DND-41 (cell line): ENCODE measurements at places on chromosomes 4 and X.

DNA sequence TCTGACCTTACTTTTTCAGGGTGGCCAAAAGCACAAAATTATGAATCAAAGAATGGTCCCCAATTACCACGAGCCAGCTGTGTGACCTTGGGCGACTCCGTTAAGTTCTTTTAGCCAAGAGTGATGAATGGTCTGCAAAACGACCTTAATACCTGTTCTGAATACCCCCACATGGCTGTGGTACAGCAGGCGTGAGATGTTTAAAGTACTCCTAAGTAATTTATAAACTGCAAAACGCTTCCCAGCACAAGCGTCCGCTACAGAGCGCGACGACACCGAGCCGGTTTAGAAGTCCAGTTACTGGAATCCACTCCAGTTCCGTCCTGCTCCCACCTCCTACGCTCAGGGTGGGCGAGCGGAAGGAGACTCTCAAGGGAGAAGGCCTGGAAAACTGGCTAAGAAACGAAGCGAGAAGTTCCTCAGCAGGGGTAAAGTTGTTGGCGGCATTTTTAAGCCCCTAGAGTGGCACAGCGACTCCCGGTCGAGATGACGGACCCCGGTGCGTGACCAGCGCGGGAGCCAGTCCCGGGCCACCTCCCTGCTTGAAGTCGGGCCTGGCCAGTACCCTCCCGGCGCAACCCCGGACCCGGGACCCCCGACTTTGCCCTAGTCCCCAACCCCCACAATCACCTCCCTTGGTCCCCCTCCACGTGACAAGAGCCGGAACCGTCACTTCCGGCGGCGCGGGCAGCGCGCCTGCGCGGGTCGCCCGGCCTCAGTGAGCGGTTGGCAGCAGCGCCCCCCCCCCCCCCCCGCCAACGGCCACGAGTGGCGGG lies 659 bp upstream of the BMP2K start:
- H3K4me3 ChIP-seq: peak overlapping the region; percentile 79
- H3K27ac ChIP-seq: peak overlapping the region; percentile 91
- H3K27me3 ChIP-seq: no peaks in the 10 kb centered on the region
- DNase-seq: peak; percentile 89
- H3K4me1 ChIP-seq: peaks cover 35% of the 10 kb centered on the region
- H3K36me3 ChIP-seq: no peaks in the 10 kb centered on the region

DNA sequence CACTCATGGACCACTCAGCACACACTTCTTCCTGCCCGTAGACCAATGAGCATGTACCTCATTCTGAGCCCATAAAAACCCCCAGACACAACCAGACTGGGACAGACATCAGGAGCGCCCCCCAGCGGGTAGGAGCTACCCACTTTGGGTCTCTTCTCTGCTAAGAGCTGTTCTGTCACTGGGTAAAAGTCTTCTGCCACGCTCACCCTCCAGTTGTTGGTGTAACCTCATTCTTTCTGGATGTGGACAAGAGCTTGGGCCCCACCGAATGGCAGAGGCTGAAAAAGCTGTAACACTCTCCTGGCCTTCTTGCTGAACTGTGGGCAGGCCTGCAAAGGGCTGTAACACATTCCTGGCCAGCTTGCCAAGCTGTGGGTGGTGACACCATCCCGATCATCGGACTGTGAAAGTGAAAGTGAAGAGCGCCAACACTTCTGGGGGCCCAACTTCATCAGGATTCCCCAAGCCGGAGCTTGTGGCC lies 137.6 kb downstream of the TECRL start:
- H3K4me3 ChIP-seq: no peak overlapping the region
- H3K4me1 ChIP-seq: no peaks in the 10 kb centered on the region
- no peaks in the 10 kb centered on the region for H3K27me3 ChIP-seq

GRCh38 chr4:139711461-139711860 lies 45.8 kb downstream of the MGST2 start:
- H3K4me3 ChIP-seq: no peak overlapping the region
- H3K4me1 ChIP-seq: no peaks in the 10 kb centered on the region
- H3K27ac ChIP-seq: no peak overlapping the region

GRCh38 chr4:177408023-177408422 lies 34.2 kb downstream of the AGA start:
- no peaks in the 10 kb centered on the region for H3K27me3 ChIP-seq
- DNase-seq: no peak
- H3K4me1 ChIP-seq: no peaks in the 10 kb centered on the region
- no peaks in the 10 kb centered on the region for H3K36me3 ChIP-seq
- H3K27ac ChIP-seq: no peak overlapping the region

DNA sequence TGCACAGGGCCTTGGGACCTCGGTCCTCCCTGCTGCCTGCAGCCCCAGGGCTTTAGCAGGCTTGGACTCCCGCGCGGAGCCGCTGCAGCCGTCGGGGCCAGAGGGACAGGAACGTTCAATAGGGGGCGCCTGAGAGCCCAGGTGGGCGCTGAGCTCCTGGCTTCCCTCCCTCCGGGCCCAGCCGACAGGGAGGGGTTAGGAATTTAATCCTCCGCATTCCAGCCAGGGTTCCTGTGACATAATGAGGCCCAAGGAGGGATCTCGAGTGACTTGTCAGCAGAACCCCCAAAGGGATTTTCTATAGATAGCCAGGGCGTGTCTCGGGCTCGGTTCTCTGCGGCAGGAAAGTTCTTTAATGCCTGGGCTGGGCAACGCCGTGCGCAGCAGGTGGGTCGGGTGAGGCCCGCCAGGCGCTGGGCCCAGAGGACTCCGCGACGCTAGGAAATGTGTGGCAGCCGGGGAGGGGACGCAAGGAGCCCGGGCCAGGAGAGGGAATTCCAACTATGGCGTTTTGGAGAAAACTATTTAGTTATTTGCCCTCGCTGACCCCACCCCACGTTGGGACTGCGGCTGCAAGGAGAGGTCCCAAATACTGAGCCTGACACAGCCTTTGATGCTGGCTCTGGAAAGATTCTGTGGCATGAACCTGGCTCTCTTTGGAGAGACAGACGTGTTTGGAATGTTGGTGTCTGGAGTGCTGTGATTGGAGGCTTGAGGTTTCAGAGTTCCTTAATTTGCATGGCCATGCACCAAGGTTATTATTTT lies 285.2 kb upstream of the GATB start:
- no peaks in the 10 kb centered on the region for H3K27me3 ChIP-seq
- H3K27ac ChIP-seq: no peak overlapping the region
- DNase-seq: no peak
- 0 out of 2 replicates have a peak, but pooled peaks cover 4% of the 10 kb centered on the region for H3K4me1 ChIP-seq

DNA sequence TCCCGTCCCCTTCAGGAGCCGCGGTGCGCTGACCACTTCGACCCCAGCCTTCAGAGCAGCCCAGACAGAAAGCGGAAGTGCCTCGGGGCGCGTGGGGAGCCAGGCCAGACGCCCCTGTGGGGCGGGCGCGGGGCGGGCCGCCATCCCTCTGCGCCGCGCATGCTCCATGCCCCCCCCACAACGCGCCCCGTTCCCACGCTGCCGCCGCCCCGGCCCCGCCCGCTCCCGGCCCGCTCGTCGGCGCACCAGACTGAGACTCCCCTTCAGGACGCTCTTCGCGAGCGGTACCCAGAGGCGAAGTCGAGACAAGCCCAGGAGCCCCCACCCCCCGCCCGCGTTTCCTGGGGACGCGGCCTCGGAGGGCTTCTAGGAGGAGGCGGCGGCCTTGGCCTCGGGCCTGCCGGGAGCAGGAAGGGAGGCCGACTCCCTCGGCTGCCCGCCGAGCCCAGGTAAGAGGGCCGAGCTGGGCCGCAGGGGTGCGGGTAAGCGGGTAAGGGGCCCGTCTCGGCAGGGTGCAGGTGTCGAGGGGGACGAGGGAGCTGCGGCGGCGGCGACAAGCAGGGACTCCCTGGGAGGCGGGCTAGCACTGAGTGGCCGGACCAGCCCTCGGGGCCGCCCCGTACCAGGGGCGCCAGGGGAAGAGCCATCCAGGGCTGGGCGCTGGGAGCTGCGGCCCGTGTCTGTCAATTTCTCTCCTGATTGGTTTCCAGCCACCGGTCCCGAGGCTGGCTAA lies at the start of gene ZFP92:
Gene ZFP92 (plus strand): TSS at position 218 of the 733 bp plus-strand sequence. CDS start 6,851 bp downstream, outside the sequence.
- no peak for DNase-seq
- H3K36me3 ChIP-seq: no peaks in the 10 kb centered on the region
- H3K4me3 ChIP-seq: no peak within 1 kb of the TSS
- H3K27ac ChIP-seq: no peak within 1 kb of the TSS
- H3K4me1 ChIP-seq: no peaks in the 10 kb centered on the region

DNA sequence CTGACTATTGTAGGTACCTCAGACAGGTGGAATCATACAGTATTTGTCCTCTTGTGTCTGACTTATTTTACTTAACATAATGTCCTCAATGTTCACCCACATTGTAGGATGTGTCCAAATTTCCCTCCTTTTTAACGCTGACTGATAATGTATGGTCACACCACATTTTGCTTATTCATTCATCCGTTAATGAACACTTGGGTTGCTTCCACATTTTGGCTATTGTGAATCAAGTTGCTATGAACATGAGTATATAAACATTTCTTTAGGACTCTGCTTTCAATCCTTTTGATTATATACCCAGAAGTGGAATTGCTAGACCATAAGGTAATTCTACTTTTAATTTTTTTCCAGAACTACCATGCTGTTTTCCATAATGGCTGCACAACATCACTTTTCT lies 87.0 kb upstream of the NDP start:
- H3K27me3 ChIP-seq: no peaks in the 10 kb centered on the region
- no peak for DNase-seq
- H3K27ac ChIP-seq: no peak overlapping the region
- no peaks in the 10 kb centered on the region for H3K36me3 ChIP-seq

DNA sequence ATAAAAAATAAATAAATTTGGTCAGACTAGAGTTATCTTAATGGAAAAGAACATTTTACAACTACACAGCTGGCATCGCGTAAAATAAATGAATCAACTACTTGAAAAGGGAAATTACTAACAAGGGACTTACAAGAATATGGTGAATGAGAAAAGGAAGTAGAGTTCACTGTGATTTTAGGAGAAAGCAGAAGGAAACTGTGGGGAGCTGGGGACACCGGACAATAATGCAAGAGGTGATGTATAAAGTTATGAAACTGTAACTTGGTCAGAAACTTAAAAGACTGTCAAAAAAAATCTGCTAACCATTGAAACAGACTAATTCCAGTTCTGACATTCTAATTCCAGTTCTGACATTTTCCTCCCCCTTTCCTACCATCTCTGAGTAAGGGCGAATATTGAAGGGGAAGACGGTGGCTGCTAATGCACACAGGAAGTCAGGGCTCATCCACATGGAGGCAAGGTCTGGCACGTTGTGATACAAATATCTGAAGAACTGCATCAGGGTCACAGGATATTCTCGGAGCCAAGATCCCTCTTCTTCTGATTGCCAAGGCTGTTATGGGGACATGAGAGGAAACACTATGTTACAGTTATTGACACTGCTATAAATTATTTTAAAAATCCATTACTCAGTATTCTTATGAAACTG lies 170.5 kb downstream of the CDS1 start:
- no peak overlapping the region for H3K27ac ChIP-seq
- H3K4me1 ChIP-seq: no peaks in the 10 kb centered on the region
- H3K27me3 ChIP-seq: no peaks in the 10 kb centered on the region
- no peak for DNase-seq
- no peak overlapping the region for H3K4me3 ChIP-seq

GRCh38 chrX:138771047-138771446 lies 59.5 kb upstream of the FGF13 start:
- H3K36me3 ChIP-seq: no peaks in the 10 kb centered on the region
- no peak overlapping the region for H3K27ac ChIP-seq
- H3K4me1 ChIP-seq: no peaks in the 10 kb centered on the region
- no peak for DNase-seq

GRCh38 chrX:130840345-130840744 lies 62.7 kb downstream of the ENOX2 start:
- no peak for DNase-seq
- no peaks in the 10 kb centered on the region for H3K4me1 ChIP-seq
- H3K36me3 ChIP-seq: no peaks in the 10 kb centered on the region

DNA sequence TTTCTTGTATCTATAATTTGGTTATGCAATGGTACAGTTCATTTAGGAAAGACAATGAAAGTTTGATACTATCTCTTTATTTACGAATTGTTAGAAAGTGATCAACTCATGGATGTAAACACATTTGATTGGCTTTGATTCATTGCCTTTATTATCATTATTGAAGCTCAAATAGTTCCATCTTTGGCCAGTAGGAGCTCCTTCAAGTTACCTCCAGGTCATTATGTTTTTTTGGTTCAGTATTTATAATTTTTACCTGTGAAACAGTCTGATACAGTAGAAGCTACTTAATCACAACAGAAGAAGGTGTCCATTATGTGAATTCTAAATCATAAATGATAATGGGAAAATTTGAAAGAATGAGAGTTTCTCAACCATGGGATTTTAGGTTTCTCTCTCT lies 12.4 kb downstream of the NPY5R start:
- no peak overlapping the region for H3K4me3 ChIP-seq
- H3K27me3 ChIP-seq: no peaks in the 10 kb centered on the region
- no peaks in the 10 kb centered on the region for H3K36me3 ChIP-seq

DNA sequence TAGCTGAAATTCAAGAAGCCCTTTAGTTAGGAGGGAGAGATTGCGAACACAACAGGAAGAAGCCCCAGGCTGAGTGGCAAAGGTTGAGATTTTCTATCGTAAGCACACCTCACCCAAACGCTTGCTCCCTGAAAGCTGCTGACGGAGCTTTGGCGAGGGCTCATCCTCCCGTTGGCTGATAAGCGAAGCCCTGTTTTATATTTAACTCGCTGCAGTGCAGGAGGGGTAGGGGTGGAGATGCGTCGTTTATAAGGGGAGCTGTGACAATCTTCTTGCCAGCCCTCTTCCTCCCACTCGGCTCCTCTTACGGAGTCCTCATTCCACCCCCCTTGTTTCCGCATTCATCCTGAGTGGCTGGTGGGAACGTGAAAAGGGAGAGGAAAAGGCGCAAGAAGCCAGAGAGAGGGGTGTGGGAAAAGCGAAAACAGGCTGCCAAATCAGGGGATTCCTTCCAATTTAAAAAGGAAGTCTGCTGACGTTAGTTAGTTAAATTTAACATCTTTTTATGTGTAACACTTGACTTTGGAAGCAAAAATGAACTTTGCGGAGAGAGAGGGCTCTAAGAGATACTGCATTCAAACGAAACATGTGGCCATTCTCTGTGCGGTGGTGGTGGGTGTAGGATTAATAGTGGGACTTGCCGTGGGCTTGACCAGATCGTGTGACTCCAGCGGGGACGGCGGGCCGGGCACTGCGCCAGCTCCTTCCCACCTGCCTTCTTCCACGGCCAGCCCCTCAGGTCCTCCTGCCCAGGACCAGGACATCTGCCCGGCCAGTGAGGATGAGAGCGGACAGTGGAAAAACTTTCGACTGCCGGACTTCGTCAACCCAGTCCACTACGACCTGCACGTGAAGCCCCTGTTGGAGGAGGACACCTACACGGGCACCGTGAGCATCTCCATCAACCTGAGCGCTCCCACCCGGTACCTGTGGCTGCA lies at the start of gene ENPEP:
Gene ENPEP (plus strand): TSS at position 275 of the 938 bp plus-strand sequence. CDS start 260 bp downstream, at position 535.
- H3K4me1 ChIP-seq: no peaks in the 10 kb centered on the region
- H3K36me3 ChIP-seq: no peaks in the 10 kb centered on the region
- DNase-seq: no peak
- no peak within 1 kb of the TSS for H3K27ac ChIP-seq

GRCh38 chr4:5562476-5562875 lies 145.9 kb downstream of the EVC2 start:
- H3K36me3 ChIP-seq: no peaks in the 10 kb centered on the region
- peaks cover 2% of the 10 kb centered on the region for H3K27me3 ChIP-seq
- no peak overlapping the region for H3K4me3 ChIP-seq
- no peaks in the 10 kb centered on the region for H3K4me1 ChIP-seq

GRCh38 chr4:38842994-38843393 lies 13.6 kb downstream of the TLR6 start:
- H3K4me3 ChIP-seq: no peak overlapping the region
- DNase-seq: no peak

GRCh38 chr4:145528601-145529000 lies 46.9 kb downstream of the SMAD1 start:
- H3K27ac ChIP-seq: no peak overlapping the region
- H3K4me1 ChIP-seq: no peaks in the 10 kb centered on the region
- no peak overlapping the region for H3K4me3 ChIP-seq
- H3K36me3 ChIP-seq: no peaks in the 10 kb centered on the region

GRCh38 chrX:10781847-10782530 lies 161.6 kb upstream of the MID1 start:
- no peaks in the 10 kb centered on the region for H3K4me1 ChIP-seq
- no peak for DNase-seq
- H3K36me3 ChIP-seq: no peaks in the 10 kb centered on the region
- H3K27me3 ChIP-seq: no peaks in the 10 kb centered on the region
